ENCODE measurements at places on chromosomes 5 and 9.

DNA sequence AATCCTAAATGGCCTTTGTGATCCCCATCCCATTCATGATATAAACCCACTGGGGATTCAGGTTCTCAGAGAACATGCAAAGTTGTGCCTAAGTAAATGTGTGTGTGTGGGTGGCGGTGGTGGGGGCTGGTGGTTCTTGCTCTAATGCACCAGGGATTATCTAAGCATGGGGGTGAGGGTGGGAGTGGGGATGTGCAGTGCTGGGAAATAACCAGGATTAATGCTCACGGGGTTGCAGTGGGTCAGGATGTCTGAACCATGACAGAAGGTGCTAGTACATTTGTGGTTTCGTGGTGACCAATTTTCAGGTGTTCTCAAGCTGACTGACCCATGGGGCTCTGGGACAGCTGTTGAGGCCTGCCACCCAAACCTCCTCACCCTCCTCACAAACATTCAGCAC, 101.0 kb downstream of the ZNF608 start:
- no peak for DNase-seq

DNA sequence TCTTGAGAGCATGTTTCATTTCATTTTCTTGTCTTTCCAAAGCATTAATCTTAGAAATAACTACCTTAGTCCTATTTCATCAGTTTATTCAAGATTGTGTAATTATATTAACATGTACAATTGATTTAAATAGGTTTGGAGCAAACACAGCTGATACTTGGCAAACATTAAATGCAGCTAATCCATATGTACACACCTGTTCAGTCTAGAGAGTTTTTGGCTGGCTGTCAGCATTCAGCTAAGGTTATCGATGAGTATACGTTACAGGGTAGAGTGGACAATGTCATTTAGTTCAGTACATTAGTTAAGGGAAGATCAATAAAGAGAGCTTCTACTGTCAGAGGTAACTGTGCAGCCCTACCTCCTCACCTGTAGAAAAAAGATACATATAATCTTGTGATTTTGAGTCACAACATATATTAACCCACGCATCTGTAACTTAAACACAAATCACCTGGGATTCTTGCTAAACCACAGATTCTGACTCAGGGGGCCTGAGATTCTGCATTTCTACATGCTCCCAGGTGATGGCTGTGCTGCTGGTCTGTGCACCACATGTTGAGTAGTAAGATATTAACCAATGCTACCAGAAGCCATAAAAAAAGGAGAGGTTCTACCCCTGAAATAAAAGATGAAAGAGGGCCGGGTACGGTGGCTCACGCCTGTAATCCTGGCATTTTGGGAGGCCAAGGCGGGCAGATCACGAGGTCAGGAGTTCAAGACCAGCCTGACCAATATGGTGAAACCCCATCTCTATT, 34.1 kb upstream of the PCA3 start:
- DNase-seq = peak; percentile 93

GRCh38 chr9:86485359-86485758, 131.1 kb upstream of the TUT7 start:
- no peak for DNase-seq

DNA sequence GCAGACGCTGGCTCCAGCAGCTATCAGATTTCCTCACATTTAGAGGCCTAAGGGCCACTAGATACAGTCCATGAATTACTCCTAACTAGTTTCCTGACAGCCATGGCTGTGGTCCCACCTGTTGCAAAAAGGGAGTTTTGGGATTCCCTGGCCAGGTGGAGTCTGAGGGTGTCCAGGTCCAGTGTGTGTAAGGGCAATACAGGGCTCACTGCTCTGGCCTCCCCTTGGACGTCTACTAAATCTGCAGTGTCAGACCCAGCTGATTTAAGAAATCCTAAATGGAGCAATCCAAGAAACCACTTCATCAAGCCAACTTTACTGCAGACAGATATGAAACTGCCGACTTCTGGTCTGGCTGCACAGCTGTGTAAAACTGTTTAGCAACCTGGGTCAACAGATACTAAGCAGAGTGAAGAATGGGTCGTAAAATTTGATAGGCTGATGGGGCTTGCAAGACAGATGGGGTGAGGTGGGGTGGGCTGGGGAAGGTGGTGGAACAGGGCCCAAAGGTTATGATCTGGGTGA, 116.4 kb downstream of the GADD45G start:
- peak; percentile 6 for DNase-seq

GRCh38 chr5:51185850-51186329, 197.4 kb upstream of the ISL1 start:
- DNase-seq = peak; percentile 82

DNA sequence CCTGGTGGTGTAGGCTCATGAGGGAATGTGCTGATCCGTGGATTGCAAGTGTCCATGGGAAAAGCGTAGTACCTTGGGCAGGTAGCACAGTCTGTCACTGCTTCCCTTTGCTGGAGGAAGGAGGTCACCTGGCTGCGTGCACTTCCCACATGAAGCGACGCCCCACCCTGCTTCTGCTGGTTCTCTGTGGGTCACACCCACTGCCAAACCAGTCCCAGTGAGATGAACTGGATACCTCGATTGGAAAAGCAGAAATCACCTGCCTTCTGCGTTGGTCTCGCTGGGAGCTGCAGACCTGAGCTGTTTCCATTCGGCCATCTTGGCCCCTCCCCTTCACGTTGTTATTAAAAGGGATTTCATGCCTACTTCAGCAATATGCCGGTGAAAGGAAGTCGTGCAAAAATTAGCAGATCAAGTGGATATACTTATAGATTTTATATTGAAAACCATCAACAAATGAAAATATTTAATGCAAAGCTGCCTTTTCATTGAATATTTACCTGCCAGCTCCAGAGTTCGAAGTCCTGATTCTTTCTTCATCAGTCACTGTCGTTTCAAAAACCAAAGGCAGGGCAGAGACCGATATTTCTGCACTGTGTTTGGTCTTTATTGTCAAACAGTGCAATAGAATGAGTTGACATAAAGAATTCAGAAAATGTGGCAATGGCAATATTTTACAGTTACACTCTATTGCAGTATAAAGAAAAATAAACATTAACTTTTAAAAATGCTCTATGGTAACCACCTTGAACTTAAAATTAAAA, 123.2 kb downstream of the JAKMIP2 start:
- DNase-seq = no peak

- peak; percentile 59 for DNase-seq
These were observed 949 bp downstream of the SERINC5 start for GRCh38 chr5:80254767-80255430.

- DNase-seq = no peak
These were observed 206.1 kb downstream of the PRELID2 start for GRCh38 chr5:145629047-145629446.

- no peak for DNase-seq
These were observed 37.8 kb upstream of the ATP6V1G1 start for GRCh38 chr9:114549697-114550330.

DNA sequence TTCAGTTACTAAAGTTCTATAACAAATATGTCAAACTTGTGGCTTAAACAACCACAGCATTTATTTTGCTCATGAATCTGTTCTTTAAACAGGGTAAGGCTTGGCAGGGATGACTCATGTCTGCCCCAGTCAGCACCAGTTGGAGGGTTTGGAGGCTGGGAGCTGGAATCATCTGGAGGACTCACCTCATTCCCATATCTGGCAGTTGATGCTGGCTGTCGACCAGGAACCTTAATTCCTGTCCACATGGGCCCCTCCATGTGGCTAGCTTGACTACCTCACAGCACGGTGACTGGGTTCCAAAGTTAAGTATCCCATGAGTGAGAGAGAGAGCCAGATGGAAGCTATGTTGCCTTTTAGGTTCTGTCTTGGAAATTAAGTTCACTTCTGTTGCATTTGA, 13.8 kb upstream of the CCL28 start:
- no peak for DNase-seq

DNA sequence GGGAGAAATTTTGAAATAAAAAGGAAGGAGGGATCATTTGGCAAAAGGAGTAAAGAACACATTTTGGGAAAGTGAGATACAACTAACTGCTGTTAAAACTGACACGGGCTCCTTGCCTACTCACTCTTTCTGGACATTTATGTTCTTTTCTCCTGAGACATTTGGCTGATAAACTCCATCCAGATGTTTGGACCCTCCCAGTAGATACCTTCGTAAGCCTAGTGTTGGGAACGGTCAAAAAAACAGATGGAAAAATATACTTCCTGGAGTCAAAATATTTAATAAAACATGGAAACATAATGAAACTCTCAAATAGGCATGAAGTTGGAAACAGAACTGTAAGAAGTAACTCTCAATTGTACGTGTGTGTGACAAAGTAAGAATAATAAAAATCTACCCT, 360.1 kb upstream of the RIOK2 start:
- DNase-seq = no peak

DNA sequence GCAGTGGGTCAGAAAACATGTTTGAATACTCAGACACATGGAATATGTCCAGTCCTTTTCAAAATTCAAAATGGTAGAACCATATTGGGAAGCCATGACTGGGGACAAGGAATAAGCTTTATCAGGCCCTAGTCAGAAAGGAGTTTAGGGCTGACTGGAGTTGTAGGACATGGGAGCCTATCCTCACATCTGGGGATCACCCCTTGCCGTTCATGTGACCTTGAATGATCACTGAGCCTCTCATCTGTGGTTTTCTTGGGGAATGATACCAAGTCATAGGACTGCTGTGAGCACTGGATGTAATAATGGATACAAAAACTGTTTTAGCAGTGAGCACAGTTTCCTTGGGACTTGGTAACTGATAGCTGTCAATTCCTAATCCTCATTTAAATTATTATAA, 84.7 kb downstream of the IQGAP2 start:
- no peak for DNase-seq

DNA sequence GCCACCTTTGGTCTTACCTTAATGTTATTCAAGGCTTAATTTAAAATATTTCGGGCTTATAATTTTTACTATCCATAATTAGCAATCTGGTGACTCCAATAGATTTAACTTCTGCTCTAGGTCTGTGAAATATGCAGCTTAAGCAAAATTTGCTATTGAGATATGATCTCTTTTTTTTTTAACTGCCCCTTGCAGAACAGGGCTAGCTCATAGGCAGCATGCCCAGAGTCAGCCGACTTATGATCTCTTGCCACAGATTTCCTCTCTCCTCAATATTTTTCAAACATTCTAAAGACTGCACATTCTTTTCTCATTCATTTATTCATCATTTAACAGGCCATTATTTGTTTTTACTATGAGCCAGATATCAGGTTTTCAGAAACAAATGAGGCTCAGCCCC, 4.5 kb downstream of the TTC23L start:
- no peak for DNase-seq

- no peak for DNase-seq
These were observed 28.1 kb downstream of the IL33 start for GRCh38 chr9:6243746-6244145.

DNA sequence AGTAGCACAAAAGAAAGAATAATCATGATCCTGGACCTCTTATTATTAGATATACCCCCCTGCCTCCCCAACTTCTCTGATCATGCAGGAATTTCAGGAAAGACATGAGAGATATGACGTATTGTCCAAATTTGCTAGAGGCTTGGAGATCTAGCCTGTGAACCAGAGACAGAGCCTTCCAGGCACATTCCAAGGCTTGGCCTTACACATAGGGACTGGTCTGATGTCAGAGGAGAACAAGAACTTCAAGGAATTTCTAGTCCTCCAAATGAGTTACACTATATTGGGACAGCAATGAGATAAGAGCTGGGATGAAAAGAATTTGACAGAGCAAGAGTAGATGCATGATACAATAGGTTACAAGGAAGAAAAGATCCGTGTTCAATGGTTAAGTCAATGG, 67.0 kb downstream of the MCTP1 start:
- no peak for DNase-seq

DNA sequence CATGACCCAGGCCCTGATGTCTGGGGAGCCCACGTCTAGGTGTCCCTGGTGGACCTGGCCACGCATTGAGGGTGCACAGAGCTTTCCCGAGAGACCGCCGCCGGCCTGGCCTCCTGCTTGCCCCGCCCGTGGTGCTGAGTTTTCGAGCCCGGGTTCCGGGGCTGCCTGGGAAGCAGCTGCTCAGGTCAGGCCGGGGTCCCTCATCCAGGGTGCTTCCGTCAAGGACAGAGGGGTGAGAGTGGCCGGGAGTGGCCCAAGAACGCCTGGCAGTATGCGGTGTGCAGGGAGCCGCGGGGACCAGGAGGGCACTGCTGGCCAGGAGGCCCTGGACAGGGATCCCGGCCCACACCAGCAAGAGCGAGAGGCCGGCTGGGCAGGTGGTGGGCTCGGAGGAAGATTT, 19.6 kb downstream of the CCDC187 start:
- DNase-seq = no peak

- DNase-seq = no peak
These were observed 1748.7 kb downstream of the EFNA5 start for GRCh38 chr5:105922080-105922479.

Data from NCI-H146 (cell line).